ENCODE measurements at places on chromosomes 7 and 10.
A peak's percentile ranks its signal among the peaks of the same experiment; 100 is the strongest.

GRCh38 chr7:26361637-26362036 is 70.0 kb downstream of the SNX10 start:
- DNase-seq = no peak

DNA sequence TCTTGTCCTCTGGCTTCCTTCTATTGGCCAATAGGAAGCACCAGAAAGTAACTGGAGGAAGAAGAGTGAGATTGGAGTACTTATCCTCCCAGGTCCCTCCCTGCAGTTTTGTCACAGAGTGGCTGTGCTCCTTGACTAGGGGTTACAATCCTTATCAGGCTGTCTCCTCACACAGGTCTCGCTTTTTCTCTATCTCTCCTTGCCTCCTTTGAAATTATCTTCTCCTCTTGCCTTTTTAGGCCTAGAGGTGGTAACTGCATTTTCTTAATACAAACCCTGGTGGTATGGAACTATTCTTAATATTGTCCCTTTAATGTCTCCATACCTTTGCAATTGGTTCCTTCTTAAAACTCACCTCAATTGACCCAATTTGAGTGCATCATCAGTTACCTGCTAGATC is 2.7 kb downstream of the PRSS37 start:
- DNase-seq = no peak

DNA sequence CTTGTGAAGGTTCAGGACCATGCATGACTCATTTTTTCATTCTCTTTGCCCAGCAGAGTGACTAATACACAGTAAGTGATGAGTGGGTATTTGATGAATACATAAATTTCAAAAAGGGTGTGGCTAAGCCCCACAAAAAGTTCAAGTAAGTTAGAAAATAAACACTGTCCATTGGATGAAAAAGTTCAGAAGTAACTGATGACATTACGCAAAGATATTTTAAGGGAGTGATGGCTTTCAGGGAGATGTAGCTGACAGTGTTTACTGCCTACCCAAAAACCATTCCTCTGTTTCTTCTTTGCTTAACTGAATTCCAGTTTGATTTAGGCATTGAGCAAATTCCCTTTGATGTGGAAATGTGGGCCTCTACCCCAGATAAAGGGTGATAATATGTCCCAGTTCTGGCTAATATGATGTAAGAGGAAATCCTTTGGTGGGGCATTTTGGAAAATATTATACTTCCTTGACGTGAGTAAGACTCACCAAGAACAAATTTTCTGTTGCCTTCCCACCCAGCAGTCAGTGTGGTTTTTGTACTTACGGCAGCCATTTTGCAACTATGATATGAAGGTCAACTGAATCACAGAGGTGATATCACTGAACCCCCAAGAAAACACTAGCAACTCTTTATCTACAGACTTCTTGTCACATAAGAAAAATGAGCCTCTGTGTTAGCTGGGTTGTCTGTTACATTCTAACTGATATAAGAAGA is 29.0 kb upstream of the EBLN1 start:
- DNase-seq = no peak

- no peak for DNase-seq
Observed at GRCh38 chr10:117889664-117890063, 157.1 kb downstream of the RAB11FIP2 start.

DNA sequence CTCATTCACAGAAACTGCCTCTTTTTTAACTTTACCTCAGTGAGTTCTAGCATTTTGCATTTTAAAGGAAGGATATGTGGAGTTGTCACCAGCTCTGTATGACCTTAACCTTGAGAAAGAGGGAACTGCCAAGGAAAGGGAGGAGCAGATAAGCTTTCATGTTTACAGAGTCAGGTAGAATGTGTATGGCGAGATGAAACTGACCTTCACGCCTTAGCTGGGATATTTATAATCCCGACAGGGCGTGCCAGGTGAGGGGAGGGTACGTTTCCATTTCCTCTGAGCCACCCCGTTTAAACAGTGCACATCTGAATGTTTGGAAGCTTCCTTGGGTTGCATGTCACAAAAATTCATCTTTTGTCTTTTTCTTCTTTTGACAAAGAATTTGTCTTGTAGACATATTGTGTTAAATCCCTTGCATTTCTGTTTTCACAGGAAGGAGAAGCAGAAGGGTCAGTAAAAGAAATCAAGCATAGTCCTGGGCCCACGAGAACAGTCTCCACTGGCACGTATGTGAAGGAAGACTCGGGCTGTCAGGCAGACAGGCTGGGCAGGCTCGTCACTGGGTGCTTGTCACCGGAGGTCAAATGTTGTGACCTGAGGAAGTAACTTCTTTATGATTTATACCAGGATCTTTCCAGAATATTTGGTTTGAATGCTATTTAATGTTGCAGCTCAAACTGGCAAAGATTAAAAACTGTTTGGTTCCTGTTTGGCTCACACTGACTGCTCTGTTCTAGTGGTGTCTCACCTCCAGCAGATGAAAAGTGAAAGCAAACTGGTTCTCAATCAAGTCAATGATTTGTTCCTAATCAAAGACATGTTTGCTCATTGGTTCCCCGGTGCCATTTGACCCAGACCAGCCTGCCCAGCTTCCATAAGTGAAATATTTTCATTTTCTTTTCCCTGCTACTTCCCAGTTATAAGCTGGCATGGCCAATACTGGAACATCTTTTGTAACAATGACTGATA is 16.2 kb downstream of the OPTN start:
- DNase-seq = no peak

DNA sequence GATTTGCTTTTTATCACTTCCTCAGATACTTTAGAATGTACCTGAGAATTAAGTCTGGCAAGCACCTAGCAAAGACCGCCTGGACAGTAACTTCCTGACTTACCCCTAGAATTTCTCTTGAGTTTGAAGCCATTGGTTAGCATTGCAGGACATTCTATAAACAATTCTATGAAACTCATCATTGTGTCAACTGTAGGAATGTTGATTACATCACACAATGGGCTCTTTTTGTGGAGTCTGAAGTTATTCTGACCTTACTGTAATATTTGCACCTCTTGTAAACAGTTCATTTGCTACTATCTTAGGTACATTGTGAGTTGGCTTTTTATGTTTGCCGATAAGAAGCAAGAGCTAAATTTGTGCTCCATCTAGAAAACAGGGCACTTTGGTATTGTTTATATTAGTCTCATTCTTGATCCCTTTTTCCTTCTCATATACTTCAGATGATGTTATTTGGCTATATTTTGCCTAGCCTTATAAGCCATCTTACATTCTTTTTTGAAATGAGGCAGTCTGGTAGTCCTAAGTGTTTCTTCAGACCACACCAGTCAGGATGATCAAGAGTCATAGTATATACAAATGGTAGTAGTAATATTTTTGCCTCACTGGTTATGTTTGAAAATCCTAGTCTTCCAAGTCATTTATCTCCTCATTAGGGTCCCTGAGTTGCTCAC is 52.4 kb downstream of the CASD1 start:
- DNase-seq = no peak

DNA sequence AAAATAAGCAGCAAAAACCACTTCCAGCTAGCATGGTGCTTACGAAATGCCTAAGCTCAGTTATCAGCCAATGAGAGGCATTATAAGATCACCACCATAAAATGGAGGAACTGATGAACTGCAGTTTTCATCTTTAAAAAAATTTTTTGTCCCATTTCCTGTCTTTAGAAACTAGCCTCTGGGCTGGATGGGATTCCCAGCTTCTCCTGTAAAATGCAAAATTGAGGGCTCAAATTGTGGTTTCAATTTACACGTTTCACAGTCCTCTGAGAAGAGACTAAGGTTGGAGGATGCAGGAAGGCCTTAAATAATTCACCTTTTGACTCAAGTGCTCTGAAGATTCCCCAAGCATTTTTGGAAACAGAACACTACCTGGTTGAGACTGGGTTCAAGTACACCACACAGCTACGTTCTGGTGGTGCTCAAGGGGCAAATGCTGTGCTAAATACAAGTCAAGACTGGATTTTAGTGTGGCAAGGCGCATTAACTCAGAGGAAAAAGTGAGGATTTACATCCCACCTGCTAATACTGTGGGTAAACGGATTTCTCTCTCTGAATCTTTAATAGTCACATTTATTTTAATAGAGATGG is 951 bp downstream of the ZNF25 start:
- peak; percentile 29 for DNase-seq

GRCh38 chr10:122461367-122461728 is at the start of gene HTRA1:
TSS of gene HTRA1 (plus strand) at chr10:122461553. CDS start at chr10:122461653, 100 bp downstream.
- DNase-seq = peak; percentile 79

DNA sequence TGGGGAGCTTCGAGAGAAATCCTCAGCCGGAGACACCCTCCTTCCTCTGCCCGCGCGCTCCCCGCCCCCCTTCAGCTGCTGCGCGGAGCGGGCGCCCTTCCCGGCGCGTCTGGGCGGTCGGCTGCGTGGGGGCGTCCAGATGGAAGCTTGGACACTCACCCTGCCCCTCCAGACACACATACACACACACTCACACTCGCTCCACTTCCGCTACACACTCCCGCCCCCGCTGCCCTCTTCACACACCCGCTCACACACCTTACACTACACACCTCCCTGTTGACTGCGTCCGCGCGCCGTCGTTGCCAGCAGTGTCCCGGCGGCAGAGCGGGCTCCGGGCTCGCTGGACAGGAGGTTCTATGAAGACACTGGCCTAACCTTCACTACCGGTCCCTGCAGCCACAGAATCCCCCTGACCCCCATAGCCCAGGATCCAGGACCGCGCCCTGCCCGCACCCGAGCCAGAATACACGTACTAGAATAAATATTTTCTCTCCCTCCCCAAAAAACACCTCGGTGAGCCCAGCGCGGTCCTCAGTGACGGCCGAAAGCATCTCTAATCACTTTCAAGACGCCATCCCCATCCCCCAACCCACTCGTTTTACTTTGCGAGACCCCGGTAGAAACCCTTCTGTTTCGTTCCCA is 1.1 kb upstream of the EGR2 start:
- peak; percentile 47 for DNase-seq

DNA sequence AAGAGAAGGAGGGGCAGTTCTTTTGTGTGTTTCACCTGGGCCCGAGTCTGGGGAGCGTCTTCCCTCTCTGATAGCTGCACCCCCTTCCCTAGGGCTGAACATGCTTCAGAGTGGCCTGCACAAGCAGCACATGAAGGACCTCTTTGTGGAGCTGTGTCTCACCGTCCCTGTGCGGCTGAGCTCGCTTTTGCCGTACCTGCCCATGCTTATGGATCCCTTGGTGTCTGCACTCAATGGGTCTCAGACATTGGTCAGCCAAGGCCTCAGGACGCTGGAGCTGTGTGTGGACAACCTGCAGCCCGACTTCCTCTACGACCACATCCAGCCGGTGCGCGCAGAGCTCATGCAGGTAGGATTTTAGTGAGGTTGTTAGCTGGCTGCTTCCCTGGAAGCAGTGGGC is 39.0 kb downstream of the TRRAP start:
- no peak for DNase-seq

DNA sequence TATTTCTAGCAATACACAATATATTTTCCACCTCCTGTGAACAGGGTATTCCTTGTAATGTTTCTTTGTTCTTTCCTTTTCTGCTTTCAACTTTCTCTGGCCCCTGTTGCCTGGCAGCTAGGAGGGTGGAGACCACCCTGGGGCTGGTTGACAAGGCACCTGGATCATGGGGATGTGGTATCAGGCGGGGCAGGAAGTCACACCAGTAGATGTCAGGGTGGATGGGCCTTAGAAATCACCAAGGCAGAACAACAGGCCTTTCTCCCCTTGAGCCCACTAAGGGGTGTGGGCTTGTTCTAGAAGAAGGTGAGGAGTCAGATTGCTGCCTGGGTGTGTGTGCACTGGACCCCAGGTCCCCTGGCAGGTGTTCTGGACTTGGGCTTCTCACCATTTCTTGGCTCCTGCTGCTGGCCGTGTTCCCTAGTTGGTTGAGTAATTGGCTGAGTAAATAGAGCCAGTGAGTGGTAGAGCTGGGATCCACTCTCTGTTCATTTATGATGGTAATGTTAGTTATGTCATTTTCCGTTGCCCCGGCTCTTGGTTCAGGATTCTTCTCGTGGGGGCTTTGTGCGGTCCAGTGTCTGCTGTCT is 24.9 kb downstream of the ZNF783 start:
- no peak for DNase-seq

- DNase-seq = no peak
Observed at GRCh38 chr7:17075601-17076255, 193.9 kb upstream of the AGR3 start.

DNA sequence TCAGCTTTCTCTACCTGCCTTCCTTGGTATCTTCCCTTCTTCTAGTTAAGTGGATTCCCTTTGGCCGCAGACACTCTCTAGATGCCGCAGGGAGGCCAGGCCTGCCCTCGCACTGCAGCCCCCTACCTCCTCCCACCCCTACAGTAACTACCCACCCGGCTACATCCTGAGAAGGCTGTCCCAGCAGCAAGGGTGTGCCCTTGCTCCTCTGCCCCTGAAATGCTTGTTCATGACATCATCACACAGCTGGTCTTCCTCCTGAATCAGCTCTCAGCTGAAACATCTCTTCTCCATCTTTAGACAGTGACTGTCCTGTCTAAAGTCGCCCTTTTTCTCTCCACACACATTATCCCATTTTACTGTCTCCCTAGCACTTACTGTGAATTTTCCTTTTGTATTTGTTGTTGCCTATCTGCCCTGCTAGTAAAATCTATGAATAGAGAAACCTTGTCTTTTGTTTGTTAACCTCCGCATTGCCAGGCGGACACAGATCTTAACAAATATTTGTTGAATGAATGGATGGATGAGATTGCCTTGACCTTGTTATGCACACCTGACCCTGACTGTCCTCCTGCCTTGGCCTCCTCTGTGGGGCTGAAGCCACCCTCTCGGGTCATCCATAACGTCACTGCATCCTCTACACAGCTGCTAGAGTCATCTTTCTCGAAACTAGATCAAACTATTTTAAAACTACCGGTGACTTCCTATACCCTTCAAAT is 108.9 kb upstream of the GATA3 start:
- DNase-seq = no peak

- DNase-seq = no peak
Observed at GRCh38 chr10:132547421-132547861, 9.9 kb downstream of the INPP5A start.

GRCh38 chr10:48474765-48475365 is 130.0 kb downstream of the ARHGAP22 start:
- DNase-seq = no peak

GRCh38 chr10:12849319-12850181 is 152.0 kb downstream of the CCDC3 start:
- DNase-seq = no peak

- DNase-seq = no peak
Observed at GRCh38 chr10:88964869-88965415, 12.4 kb upstream of the ACTA2 start.

DNA sequence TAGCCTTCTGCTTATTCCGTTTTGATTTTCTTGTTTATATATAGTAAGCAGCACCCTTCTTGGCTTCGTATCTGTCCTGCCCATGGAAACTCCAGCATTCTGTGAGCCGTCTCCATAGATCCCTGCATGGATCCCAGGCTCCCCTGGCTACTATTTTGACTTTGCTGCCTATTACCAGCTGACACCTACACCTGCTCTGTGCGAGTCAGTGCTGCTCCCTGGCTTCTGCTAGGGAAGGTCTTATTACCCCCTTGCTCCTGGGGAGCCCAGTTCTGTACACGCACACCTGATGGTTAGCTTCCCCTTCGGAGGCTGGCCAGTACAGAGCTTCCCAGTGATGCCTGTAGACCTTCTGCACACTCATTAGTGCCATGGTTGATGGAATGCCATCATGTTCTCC is 35.4 kb downstream of the NACAD start:
- DNase-seq = no peak

Data from hindlimb muscle (tissue), 1 donor.